ENCODE measurements at places on chromosomes 4 and X.

GRCh38 chr4:124941267-124941666, 228.7 kb upstream of the ANKRD50 start:
- DNase-seq = no peak

DNA sequence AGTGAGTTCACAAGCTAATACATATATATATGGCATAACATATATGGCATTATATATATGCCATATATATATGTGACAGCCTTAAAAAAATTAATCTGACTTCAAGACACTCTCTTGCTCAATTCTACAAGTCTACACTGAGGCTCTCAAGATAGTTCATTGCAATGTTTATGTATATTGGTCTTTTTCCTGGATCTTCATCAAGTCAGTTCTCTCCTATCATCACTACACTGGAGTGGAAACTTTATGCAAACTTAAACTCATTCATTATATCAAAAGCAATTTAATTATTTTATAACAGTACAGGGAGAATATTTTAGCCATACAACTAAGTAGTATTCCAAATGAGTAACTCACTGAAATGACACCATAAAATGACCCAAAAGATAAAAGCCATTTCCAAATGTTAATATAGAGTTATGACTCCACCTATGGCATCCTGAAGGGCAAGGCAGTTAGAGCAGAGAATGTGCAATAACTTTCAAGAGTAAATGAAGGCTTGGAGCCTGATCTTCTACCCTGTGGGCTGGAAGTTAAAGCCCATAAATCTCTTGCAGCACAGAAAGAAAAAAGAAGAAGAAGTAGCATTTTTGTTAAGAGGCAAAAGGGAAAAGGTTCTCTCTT, 176.3 kb upstream of the SLIT2 start:
- DNase-seq = no peak

DNA sequence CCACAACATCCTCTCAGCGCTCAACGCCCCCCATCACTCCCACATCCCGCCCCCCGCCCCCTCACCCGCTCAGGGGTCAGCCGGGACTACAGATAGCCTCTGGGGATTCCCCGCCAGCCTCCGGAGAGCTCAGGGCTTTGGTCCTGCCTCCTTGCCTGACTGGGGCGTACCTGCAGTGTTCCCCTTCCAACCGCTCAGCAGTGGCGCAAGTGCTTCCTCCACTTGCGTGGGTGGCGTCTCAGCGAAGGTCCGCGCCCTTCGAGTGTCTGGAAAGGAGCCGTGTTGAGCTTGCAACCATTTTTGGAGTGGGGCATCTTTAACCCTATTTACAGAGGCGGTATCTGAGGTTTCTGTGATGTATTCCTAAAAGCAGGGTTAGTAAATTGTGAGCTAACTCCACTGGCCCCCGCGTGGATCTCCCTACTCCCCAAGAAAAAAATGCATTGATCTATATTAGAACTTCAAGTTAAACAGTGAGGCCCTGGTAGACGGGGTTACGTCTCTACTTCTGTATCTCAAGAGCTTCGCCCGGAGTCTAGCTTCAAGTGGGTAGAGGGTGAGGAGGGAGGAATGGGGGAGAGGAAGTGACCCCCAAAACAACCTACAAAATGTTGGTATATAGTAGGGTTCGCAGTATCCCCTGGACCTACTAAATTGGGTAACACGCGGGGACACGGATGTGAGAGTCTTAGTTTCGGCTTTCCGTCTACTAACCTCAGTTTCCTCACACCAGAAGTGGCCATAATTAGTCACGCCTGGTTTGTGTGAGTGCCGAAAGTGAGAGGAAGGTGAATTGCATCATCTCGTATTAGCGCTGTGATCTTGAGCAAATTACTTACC, 16.1 kb downstream of the NKX3-2 start:
- no peak for DNase-seq

- DNase-seq = no peak
Observed at GRCh38 chr4:30844861-30845582, 124.9 kb downstream of the PCDH7 start.

GRCh38 chr4:15855804-15856475, 77.8 kb downstream of the CD38 start:
- no peak for DNase-seq

- DNase-seq = no peak
Observed at GRCh38 chr4:19178835-19179234, 1072.9 kb upstream of the SLIT2 start.

DNA sequence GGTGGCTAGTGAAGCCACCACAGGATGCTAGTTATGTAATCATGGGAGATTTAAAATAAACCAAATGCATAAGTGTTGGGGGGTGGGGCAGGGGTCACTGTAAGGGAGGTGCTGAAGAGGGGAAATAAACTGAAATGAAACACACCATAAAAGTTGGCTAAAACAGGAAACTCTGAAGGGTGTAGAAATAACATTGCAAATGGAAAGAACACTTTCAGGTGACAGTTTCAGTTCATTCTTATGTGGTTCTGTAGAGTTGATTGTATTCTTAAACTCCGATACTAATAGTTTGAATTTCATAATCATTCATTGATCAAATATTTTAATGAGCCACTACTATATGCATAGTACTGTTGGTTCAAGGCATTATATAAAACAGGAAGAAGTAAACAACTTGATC, 80.1 kb downstream of the HDAC8 start:
- no peak for DNase-seq

DNA sequence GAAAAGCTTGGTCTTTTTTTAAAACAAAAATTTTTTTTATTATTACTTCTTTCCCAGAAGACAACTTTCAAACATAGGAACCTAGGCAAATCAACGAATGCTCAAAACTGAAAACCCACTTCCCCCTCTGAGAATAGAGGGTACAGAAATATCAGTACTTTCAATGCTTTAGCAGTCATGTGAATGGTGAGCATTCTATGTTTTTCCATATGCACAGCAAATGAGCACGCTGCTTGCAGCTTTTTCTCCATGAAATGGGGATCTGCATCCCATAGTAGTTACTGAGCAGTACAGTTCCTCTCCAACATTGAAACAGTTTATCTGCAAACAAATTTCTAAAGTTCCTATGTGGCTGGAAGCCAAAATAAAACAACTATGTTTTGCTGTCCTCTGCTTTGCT, 108.4 kb upstream of the BMP2K start:
- DNase-seq = no peak

GRCh38 chr4:101103381-101104142, 243.8 kb downstream of the PPP3CA start:
- DNase-seq = no peak

- DNase-seq = no peak
Observed at GRCh38 chr4:172725581-172725980, 443.0 kb upstream of the GALNT7 start.

Measured in activated naive CD4-positive, alpha-beta T cell treated with anti-CD3 and anti-CD28 coated beads, Interleukin-2, amount 10 ng/mL, durations not matched to agents 7 days and 5 days (primary cell).